ENCODE measurements at places on chromosomes 7 and 10. TPM values are rescaled to one million over a fixed set of nuclear protein-coding genes. Genes with fewer than 3 reads are reported as not detected.

DNA sequence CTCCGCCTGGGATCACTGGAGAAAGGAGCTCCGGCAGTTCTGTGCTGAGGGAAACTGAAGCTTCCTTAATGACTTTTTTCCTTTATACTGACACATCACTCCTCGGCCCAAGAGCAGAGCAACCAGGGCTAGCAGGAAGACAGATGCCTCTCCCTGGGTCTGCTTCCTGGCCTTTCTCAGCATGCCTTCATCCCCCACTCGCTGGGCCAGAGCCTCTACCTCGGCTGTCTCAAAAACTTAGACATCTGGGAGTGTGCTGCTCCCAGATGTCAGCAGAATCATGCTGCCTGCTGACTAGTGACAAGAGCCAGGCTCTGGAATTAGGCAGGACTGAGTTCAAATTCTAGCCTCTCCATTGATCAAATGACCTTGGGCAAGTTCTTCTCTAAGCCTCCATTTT is 24.4 kb upstream of the LRRC4 start:
- DNase-seq: no peak

The C10orf105 gene
- total RNA-seq: not detected

DNA sequence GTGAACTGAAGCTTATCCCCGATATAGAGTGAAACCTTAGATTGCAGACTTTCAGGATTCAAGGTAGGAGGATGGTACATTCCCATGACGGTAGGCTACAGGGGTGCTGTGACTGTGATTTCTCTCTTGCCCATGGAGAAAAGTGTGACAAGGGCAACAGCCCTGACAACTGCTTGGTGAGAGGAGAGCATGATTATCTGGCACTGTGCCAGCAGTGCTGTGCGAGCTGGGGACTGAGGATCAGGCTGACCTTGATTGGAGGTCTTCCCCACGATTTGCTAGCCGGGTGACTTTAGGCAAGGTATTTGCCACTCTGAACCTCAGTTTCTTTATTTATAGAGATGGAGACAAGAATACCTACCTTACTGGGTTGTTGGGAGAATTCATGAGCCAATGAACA is 229.5 kb downstream of the PTEN start:
- DNase-seq: no peak

GRCh38 chr7:80781146-80781545 is 137.7 kb downstream of the SEMA3C start:
- no peak for DNase-seq

- DNase-seq: no peak
Measured at GRCh38 chr10:79883986-79884385, 57.4 kb downstream of the NUTM2E start.

DNA sequence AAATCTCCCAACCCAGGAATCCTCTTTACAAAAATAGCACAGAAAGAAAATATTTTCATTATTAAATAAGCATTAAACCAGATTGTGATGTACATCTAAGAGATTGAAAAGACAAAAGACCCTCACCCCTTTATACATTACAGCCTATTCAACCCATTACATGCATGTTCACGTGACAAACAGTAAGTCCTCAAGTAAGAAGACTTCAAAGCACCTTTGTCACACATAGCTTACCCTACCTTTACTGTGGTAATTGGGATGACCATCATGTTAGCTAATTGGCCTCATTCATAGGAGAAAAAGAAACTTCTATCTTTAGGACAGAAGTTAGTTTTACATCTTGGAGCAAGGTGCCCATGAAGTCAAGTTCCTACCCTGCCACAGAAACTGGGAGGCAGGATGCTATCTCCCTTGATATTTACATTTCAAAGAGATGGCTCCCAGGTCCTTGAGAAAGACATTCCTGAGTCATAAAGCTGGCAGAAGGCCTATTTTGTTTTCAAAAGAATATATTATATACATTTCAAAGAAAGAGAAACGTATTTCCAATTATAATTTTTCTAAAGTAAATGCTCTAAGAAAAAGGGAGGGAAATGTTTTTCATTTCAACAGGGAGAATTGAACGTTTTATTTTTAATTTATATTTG is 48.1 kb downstream of the GNAI1 start:
- DNase-seq: no peak
